ENCODE measurements at places on chromosomes 1 and 21.

- H3K27me3 ChIP-seq, result no peaks in the 10 kb centered on the region
- no peaks in the 10 kb centered on the region for H3K36me3 ChIP-seq
- H3K4me3 ChIP-seq, result no peak overlapping the region
- no peak overlapping the region for H3K27ac ChIP-seq
Observed at GRCh38 chr1:15322648-15323350, 75.8 kb downstream of the FHAD1 start.

- no peak for DNase-seq
- H3K4me3 ChIP-seq, result no peak overlapping the region
- H3K36me3 ChIP-seq, result no peaks in the 10 kb centered on the region
- H3K27ac ChIP-seq, result peak overlapping the region; percentile 74
- H3K4me1 ChIP-seq, result peaks cover 53% of the 10 kb centered on the region
Observed at GRCh38 chr21:44953628-44954021, 13.8 kb downstream of the SLX9 start.

- H3K4me3 ChIP-seq, result no peak overlapping the region
- H3K27me3 ChIP-seq, result no peaks in the 10 kb centered on the region
- no peak overlapping the region for H3K27ac ChIP-seq
- DNase-seq, result no peak
- no peaks in the 10 kb centered on the region for H3K4me1 ChIP-seq
Observed at GRCh38 chr1:214970016-214970415, 112.5 kb upstream of the KCNK2 start.

DNA sequence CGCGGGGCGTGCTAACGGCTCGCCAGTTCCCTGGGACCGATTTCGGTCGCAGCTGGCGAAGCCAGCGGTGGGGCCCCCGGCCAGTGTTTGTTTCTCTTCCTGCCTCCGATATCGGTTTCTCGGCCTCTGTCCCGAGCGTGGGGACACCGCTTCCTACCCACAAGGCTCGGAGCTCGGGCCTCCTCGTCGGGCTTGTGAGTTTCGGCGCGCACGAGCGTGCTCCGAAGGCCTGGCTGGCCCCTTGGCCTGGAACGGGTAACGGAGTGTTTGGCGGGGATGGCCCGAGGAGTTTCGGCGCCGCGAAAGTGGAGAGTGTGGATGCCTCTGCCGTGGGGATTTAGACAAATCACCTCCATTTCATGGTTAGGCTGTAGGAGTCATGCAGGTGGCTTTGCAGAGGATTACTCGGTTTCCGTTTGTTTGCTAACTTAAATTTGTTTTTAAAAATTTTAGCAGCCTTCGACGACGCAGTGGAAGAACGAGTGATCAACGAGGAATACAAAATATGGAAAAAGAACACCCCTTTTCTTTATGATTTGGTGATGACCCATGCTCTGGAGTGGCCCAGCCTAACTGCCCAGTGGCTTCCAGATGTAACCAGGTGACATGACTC is 559 bp downstream of the RBBP4 start:
- H3K36me3 ChIP-seq, result peaks cover 45% of the 10 kb centered on the region
- peak overlapping the region; percentile 95 for H3K4me3 ChIP-seq
- peak overlapping the region; percentile 97 for H3K27ac ChIP-seq
- no peak for DNase-seq
- no peaks in the 10 kb centered on the region for H3K27me3 ChIP-seq
- peaks cover 37% of the 10 kb centered on the region for H3K4me1 ChIP-seq

DNA sequence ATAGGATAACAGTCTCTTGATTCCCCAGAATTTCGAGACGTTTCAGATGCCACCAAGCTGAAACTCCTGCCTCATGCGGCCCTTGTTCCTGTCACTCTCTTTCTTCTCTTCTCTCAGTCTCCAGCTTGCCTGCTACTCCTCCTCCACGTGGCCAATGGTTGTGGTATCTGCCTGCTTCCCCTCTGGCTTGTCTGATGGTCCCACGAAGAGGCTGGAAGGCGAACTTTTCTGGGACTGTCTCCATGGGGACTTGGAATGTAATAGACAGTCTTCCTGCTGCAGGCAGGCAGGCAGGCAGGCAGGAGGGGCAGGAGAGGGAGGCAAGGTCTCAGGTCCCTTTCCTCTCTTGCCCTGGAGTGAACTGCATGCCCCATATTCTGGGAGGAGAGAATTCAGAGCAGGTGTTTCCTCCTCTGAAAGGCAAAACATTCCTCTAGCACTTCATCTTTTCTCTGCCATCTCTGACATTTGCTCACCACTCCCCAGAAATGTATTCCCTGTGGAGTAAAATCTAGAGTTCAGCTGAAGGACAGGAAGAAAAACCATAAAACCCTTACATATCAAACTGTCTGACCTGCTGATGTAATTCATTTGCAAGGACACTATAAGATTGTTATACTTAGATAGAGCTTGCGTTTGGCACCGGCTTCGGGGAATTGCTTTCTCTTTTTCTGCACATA is 64.1 kb upstream of the GNG12 start:
- no peak overlapping the region for H3K27ac ChIP-seq
- no peak overlapping the region for H3K4me3 ChIP-seq
- no peaks in the 10 kb centered on the region for H3K36me3 ChIP-seq
- H3K4me1 ChIP-seq, result no peaks in the 10 kb centered on the region
- no peak for DNase-seq

GRCh38 chr1:212388985-212389716 is 25.5 kb downstream of the PACC1 start:
- H3K27ac ChIP-seq, result no peak overlapping the region
- no peaks in the 10 kb centered on the region for H3K36me3 ChIP-seq
- no peaks in the 10 kb centered on the region for H3K4me1 ChIP-seq
- DNase-seq, result no peak

GRCh38 chr1:74334147-74334546 is 99.0 kb downstream of the TNNI3K start:
- no peak overlapping the region for H3K4me3 ChIP-seq
- H3K36me3 ChIP-seq, result peaks cover 42% of the 10 kb centered on the region
- H3K27ac ChIP-seq, result no peak overlapping the region
- no peaks in the 10 kb centered on the region for H3K4me1 ChIP-seq

DNA sequence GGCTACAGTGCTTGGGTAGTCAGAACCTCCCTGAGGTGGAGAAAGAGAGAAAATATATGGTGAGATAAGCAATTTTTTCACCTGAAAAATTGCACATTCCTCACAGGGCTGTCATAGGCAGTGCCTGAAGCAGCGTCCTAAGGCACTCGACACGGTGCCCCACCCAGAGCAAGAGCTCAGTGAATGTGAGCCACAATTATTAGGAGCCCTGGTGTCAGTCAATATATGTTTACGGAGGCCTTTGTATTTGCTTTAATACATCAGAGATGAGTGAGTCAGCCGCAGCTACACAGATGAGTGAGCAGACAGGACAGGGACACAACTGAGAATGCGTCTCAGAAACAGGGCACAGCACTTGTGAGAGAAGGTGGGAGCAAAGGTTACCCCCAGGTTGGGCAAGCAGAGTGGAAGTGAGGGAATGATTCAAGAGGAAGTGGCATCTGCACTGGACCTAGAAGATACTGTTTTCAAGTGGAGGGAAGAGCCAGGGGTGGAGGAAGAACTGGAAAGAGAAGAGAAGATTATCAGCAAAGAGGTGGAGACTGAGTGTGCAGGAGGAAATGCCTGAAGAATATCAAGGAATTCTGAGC is 5.2 kb upstream of the PIGC start:
- H3K4me3 ChIP-seq, result no peak overlapping the region
- no peaks in the 10 kb centered on the region for H3K36me3 ChIP-seq
- H3K4me1 ChIP-seq, result peaks cover 15% of the 10 kb centered on the region
- no peaks in the 10 kb centered on the region for H3K27me3 ChIP-seq

DNA sequence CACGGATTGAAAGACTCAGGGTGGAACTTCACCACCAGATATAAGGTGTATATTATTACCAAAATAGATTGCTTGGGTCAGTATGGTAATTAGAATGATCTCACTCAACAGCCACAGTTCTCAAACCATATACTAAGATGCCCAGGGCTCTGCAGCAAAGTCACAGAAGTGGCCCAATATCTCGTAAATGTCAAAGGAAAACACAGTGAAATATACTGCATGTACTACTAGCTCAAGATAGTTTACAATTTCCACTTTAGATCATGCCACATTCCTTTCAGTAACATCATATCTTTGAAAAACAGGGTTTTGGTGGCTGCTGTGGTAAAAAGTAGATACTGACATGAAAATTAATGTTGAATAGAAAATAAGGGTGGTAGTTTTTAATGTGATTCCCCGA is 180.3 kb upstream of the ATP1B1 start:
- no peak overlapping the region for H3K27ac ChIP-seq
- H3K4me3 ChIP-seq, result no peak overlapping the region
- no peaks in the 10 kb centered on the region for H3K27me3 ChIP-seq
- H3K36me3 ChIP-seq, result no peaks in the 10 kb centered on the region
- H3K4me1 ChIP-seq, result peaks cover 9% of the 10 kb centered on the region

DNA sequence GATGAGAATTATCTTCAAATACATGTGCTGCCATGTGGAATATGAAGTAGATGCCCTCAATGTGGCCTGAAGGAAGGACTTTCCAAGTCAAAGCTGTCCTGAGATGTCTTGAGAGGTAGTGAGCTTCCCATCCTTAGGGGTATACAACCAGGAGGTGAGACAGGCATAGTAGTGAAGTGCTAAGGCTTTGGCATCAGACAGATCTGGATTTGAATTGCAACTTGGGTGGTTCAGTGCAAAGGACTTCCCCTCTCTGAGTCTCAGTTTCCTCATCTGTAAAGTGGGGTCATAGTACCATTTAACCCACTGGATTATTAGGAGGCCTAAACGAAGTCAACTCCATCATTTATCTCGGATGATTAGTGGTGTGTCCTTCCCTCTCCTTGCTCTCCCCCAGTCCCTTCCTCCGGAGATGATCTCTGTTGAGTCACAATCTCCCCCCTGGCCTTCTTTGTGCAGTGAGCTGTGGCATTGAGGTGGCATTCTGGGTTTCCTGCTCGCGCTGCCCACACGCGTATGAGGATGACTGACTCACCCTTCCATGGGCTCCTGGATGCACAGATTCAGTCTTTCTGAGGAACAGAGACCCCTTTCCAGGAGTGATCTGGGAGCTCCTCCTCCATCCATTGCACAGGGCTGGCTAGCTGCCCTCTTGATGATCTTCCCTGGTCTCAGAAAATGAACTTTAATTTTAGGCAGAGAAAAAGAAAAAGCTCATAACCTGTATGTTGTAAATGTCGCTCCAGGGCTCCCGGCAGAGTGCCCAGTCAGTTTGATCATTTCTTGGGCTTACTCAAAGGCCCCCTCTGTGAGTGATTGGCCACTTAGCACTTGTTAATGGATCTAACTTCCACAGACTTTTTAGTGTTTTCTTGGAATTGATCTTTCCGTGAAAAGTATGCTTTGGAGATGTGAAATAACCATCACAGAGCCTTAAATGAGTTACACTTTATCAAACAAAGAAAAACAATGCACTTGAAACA is 354.6 kb downstream of the PTPRU start:
- no peaks in the 10 kb centered on the region for H3K4me1 ChIP-seq
- H3K4me3 ChIP-seq, result no peak overlapping the region
- DNase-seq, result no peak
- no peaks in the 10 kb centered on the region for H3K36me3 ChIP-seq

GRCh38 chr21:41070284-41070683 is 97.7 kb upstream of the BACE2 start:
- peaks cover 10% of the 10 kb centered on the region for H3K4me1 ChIP-seq
- no peaks in the 10 kb centered on the region for H3K27me3 ChIP-seq
- DNase-seq, result no peak
